Common myeloid progenitor, CD34-positive (primary cell): ENCODE measurements at places on chromosomes 6 and 20.
A peak's percentile ranks its signal among the peaks of the same experiment; 100 is the strongest.

DNA sequence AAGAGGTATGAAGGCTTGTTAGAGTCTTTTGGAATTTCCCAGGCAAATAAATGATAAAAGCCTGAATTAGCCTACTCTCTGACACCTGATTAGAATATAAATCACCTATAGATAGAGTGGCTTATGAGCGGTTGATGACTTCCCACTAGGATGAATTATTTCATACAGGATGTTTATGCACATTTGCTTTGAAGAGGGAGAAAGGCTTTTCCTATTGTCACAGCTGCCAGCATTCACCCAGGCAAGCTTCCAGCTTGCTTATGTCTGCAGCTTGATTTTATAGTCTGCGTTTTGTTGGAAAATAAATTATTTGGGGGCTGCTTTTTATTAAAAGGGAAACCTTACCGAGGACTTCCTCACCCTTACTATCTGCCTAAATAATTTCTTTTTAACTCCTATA lies 51.3 kb upstream of the EIF2S2 start:
- DNase-seq = no peak

DNA sequence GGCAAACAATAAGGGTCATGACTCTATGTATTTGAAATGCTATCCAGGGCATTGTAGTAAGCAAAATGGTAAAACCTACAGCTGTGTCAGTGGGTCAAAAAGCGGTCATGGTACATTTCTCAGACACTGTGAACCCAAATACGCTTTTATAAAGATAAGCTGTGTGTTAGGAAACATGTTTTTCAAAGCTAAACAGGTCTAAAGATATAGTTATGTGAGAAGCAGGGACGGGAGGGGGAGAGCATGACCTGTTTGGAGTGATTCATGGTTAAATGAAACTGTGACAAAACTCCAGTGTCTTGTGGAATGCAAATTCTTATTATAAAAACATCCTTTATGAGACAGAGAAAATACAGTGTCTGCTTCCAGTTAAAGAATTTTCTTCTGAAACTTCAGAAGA lies 205.4 kb upstream of the BMP2 start:
- DNase-seq = no peak

DNA sequence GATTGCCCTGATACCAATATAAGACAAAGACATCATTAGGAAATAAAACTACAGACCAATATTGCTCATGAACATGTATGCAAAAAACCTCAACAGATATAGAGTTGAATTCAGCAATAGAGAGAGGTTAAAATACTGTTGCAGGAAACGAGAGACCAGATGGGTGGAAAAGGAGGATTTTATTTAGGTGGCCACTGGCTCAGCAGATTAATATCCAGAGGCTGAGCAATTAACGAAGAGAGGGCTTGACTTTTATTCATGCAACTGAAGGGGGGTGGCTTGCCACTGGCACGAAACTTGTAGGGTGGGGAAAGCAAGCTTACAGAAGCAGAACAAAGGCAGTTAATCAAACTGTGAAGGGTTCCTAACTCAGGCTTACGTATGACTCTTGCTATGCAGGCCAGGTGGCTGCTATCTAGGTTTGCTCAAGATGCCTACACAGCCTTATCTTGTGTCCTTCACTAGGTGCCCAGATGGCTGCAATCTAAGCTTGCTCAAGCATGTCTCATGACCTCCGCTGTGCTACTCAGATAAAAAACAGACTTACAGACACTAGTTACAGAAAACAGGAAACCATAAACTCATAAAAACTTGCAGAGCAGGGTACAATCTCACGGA lies 126.4 kb downstream of the MMUT start:
- peak; percentile 3 for DNase-seq

GRCh38 chr6:90369024-90369519 lies 72.4 kb upstream of the BACH2 start:
- DNase-seq = no peak
